ENCODE measurements at places on chromosomes 2 and 18.

DNA sequence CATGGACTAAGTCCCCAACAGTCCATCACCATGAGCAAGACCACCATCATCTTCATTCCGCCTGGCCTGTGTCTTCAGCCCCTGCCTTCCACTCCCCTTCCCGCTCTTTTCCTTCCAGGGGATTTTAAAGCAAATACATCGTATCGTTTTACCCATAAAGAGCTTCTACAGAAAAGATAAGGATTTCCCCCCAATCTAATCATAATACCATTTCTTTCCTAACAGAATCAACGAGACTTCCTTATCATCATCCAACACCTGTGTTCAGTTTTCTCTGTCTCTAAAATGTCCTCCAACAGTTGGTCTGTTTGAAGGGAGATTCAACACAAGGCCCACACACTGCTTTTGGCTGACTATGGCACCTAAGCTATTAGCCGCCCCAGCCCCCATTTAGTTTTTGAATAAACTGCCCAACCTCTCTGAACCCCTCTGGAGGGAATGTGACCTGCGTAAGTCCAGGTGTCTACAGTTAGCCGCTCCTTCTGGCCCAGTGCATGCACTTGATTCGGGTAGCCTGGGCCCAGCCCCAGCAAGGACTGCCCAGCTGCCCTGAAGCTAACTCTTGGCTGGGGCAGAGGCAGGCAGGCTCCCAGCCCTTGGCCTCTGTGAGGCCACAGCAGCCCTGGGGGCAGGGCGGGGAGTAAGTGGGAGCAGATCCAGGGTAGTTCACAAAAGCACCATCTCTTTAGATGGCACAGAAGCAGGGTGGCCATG is 25.3 kb upstream of the SEMA4C start:
- no peak for DNase-seq

GRCh38 chr18:4433717-4434116 is 21.4 kb downstream of the DLGAP1 start:
- DNase-seq = no peak

DNA sequence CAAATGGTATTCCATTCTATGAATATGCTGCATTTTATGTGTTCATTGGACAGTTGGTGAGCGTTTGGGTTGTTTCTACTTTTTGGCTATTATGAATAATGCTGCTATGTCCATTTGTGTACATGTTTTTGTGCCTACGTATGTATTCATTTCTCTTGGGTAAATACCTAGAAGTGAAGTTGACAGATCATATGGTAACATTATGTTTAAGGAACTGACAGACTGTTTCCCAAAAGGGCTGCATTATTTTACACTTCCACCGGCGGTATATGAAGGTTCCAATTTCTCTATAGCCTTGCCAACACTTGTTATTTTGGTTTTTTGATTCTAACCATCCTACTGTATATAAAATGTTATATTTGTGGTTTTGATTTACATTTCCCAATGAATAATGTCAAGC is 703.9 kb upstream of the CDH2 start:
- DNase-seq = no peak

- DNase-seq = no peak
These were observed 37.1 kb downstream of the CENPO start for GRCh38 chr2:24830351-24830750.

DNA sequence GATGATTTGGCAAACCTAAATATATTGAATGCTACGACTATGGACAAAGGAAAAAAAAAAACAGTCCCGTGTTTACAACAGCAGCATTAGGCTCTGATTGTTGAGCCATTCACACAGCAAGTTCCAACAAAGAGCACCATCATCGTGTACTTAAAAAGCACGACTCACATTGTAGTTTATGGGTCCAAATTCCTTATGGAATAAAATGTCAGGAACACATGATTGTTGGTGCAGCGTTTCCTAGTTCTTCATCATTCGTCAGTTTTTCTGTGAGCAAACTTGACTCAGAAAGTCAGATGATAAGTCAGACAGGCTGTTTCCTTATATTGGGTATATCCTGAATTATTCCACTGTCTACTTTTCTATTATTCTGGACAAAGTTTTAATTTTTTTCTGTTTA is 10.0 kb upstream of the KIDINS220 start:
- no peak for DNase-seq

- DNase-seq = peak; percentile 42
These were observed 502 bp downstream of the EPAS1 start for GRCh38 chr2:46297546-46298271.

- no peak for DNase-seq
These were observed 2.4 kb upstream of the THNSL2 start for GRCh38 chr2:88167740-88168139.

GRCh38 chr18:48194591-48195181 is 214.5 kb downstream of the ZBTB7C start:
- DNase-seq = no peak

DNA sequence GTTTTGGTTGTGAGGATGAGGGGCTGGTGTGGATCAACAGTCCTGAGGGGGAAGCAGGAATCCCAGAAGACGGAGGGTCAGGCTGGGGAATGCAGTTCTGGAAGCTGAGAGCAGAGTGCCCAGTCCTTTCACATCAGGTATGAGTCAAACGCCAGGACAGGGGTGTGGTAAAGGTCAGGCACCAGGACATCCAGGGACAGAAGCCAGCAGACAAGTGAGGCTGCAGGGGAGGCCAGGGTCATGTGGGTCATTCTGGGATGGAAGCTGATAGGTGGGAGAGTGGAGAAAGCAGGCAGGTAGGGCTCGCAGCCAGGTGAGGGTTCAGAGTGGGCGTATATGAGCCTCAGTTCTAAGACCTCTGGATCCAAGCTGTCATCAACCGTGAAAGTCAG is 12.8 kb upstream of the GNLY start:
- DNase-seq = no peak

GRCh38 chr18:55258088-55258487 is 298.8 kb upstream of the CCDC68 start:
- DNase-seq = no peak

DNA sequence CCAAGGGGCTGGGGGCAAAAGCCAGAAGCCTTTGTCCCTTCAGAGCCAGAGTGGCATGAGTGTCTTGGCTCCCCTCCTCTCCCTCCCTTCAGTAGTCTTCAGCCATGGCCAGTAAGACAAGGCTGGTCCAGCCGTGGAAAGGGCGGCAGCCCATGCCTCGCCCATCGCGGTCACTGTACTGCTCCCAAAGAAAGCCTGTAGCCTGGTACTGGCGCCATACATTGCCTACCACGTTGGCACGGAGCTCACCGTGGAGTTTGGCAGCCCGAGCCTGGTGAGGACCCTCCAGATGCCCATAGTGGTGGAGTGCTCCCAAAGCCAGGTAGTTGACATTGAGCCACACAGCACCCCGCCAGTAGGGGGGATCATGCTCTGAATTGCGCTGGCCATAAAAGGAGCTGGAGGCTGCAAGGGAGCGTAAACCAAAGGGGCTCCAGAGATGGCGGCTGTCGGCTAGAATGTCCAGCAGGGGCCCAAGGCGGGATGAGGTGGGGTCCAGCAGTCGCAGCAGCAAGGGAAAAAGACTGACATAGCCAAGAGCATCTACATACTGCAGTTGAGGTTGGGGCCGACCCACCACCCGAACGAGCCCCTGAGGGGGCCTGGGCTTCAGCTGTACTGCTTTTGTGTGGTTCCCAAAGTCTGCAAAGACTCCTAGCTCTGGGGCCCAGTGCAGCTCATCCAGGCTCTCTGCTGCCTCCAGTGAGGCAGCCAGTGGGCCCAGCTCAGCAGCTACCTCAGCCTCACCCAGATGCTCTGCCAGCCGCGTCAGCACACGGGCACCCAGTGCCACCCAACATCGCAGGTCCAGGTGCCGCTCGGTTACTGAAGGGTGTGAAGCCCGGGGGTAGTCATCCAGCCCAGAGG is 3.2 kb downstream of the WBP1 start:
- DNase-seq = no peak

GRCh38 chr2:133314795-133315194 is 253.5 kb downstream of the NCKAP5 start:
- DNase-seq = no peak

- no peak for DNase-seq
These were observed 43.6 kb downstream of the CYB5A start for GRCh38 chr18:74248189-74248588.

GRCh38 chr2:241895712-241896641 is 26.4 kb downstream of the RTP5 start:
- no peak for DNase-seq
